Lower leg skin (tissue), 4 donors: ENCODE measurements at places on chromosomes 4 and X. TPM values are rescaled to one million over a fixed set of nuclear protein-coding genes. Genes with fewer than 3 reads are reported as not detected.
A peak's percentile ranks its signal among the peaks of the same experiment; 100 is the strongest.

DNA sequence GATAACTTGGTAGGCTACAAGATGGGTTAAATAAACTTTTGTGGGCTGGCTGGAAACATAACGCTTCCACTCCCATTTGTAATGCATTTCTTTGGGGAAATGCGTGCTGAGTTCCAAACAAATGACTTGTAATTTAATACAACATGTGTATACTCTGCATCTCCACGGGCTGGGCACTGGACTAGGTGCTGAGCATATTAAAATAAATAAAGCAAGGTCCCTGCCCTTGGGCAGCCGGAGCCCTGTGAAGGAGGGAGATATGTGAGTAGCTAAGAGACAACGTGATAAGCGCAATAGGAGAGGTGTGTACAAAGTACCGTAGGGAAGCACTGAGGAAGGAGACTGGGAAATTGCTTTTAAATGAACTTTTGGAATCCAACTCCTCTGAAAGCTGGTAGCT is 147.2 kb upstream of the RBPJ start:
- no peak for DNase-seq

DNA sequence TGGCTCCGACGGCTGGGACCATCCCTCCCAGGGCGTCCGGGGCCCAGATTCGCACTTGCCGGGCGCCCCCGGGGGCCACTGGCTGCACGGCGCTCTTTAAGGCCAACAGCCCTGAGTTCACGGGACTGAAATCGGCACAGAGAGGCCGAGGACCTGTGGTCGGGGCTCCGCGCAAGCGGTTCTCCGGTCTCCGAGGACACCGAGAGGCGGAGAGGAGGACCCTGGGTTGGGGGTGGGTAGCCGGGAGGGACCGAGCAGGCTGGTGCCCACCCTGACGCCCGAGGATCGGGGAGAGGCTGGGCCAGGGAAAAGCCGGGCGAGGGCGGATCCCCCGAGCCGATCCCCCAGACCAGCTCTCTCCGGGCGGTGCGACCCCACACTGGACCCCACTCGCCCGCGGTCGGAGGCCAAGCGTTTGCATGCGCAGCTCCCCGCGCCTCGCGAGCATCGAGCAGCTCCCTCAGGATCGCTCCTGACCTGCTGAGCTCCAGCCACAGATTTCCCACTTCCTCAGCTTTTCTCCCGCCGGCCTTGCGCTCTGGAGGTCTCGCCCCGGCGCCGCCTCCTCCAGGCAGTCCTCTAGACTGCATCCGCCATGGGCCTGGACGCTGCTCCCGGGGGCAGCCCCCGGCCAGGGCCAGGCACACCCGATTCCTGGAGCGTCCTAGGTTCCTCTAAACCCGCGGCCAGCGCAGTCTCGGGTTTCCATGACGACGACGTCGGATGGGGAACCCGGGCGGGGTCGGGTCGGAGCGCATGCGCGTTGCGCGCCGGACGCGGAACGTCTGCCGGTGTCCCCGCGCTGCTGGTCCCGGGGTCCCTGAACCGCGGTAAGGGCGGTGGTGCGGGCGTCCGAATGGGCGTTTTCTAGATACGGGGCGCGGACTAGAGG is 17.6 kb upstream of the NAT8L start:
- peak; percentile 49 for DNase-seq

- no peak for DNase-seq
These were observed 437.3 kb upstream of the NDST3 start for GRCh38 chr4:117596917-117597480.

DNA sequence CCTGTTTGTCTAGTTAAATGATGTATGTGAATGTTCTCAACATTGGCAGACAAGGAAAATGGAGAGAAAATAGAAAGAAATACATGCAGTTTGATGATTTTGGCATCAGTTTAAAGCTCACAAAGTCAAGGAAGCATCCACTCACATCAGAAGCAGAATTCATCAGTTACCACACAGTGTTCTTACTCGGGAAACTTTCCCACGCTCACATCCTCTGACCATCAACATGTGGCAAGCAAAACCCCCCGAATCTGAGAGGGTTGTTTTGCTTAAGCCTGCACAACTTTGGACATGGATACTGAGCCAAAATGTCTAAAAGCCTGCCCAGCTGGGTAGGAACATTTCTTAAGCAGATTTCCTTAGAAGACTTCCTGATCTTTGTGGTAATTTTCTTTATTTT is 407.6 kb downstream of the ANKRD50 start:
- DNase-seq = no peak

DNA sequence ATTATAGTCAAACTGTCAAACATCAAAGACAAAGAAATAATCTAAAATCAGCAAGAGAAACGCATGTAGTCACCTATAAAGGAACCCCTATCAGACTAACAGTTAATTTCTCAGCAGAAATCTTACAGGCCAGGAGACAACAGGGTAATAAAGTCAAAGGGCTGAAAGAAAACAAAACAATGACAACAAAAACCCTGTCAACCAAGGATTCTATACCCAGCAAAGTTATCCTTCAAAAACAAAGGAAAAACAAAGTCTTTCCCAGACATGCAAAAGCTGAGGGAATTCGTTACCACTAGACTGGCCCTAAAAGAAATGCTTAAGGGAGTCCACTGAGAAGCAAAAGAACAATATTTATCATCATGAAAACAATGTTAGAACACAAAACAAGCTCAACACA is 22.1 kb downstream of the TMEM154 start:
- DNase-seq = no peak

DNA sequence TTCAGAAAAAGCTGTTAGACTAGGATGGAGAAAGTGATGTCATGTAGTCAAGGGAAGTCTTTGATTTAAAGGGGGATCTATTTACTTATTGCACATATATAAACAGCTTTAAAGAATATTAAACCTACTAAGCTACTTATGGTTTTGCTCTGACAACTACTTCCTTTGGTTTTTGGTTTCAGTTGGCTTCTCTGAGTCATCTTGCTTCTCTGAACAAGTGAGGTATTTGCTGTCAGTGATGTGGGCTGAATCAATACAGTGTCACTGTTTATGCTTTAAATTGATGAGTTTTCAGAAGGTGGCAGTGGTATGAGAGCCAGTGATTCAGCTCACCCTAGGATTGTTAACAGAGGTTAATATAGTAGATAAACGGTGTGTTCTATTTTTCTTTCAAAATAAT is 75.1 kb downstream of the CEP44 start:
- no peak for DNase-seq

GRCh38 chrX:117840645-117841044 is 276.0 kb downstream of the KLHL13 start:
- DNase-seq = no peak

GRCh38 chr4:1091561-1091995 is 21.8 kb downstream of the RNF212 start:
- peak; percentile 76 for DNase-seq

DNA sequence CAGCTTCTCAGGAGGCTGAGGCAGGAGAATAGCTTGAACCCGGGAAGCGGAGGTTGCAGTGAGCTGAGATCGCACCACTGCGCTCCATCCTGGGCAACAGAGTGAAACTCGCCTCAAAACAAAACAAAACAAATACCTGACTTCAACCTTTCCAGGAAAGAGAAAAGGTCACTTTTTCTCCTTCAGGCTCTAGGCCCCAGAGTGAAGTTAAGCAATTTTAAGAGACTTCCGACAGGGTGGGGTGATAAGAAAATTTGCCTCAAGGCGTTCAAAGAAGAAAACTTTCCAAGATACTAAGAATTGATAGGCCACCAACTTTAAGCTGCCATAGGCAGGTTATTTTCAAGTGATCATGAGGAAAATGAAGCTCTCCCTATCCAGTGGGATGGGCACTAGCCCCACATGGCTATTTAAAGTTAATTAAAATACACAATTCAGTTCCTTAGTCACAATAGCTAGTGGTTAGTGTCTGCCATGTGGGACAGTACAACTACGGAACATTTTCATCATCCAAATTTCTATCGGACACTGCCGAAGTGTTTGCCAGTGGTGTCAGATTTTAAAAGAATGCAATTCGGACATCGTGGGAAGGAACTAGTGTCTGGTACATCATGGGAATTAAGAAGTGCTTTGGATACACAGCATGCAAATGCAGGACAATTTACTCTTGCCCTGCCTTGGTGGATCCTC is 33.0 kb downstream of the SMS start:
- no peak for DNase-seq

GRCh38 chr4:126757219-126757618 is 875.5 kb upstream of the INTU start:
- no peak for DNase-seq

GRCh38 chr4:99652596-99653436 is 4.8 kb downstream of the C4orf54 start:
- no peak for DNase-seq

DNA sequence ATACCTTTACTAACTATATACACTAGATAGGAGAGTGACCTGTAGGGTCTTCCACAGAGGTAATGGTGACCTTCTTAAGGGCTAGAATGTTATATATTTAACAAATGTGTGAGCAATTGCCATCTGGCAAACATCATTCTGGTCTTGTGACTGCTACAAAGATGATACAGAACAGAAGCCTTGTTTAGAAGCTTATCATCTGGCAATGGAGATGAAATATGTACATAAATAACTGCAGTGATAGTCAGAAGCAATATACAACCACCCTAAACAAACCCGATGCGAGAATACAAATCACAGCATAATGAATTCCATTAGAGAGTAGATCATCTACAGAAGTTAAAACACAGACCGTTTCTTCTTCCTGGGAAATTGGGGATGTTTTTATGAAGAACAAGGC is 952.7 kb upstream of the SLIT2 start:
- DNase-seq = no peak

GRCh38 chr4:31104577-31104976 is 384.4 kb downstream of the PCDH7 start:
- DNase-seq = no peak

DNA sequence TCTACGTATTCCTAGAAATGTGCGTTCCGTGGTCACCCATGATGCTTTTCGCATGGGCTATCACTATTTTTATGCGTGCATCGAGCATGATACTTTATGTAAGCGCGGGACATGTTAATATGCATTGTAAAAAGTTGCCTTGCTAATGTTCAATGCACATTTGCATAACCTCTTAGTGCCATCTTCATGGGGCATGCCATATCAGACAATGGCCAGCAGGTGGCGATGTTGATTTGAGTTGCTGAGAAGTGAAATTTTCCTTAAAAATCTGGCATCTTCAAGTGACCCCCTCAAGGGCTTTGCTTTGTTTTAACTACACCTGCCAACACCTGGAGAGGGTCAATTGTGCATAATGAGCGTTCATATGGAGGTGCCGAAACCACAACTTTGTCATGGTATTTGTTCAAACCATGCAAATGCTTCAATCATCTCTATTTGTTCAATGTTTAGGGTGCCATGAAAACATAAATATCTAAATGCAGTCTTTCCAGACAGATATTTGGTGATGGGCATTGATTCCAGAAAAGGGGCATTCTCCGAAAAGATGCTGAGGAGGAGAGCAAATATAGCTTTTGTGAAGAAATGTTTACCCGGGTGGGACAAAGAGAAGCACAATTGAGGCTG is 833.9 kb upstream of the PRKX start:
- no peak for DNase-seq

GRCh38 chrX:105116486-105116885 is 104.0 kb downstream of the TEX13A start:
- no peak for DNase-seq

DNA sequence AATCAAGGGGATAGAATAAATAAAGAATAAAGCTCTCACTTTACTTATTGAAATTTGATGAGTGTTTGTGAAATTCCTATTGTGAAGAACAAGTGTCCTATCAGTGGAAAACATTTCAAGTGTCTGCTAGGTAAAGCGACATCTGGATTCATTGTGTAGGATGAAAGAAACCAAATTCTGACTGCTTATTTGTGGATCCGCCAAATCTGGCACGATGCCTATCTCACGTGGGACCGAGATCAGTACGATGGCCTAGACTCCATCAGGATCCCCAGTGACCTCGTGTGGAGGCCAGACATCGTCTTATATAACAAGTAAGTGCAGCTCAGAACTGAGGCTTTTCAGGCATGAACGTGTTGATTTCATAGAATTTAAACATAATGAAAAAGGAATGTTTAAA is 1.9 kb downstream of the CHRNA9 start:
- DNase-seq = no peak

GRCh38 chr4:2817701-2818350 is 24.9 kb downstream of the SH3BP2 start:
- DNase-seq = no peak

DNA sequence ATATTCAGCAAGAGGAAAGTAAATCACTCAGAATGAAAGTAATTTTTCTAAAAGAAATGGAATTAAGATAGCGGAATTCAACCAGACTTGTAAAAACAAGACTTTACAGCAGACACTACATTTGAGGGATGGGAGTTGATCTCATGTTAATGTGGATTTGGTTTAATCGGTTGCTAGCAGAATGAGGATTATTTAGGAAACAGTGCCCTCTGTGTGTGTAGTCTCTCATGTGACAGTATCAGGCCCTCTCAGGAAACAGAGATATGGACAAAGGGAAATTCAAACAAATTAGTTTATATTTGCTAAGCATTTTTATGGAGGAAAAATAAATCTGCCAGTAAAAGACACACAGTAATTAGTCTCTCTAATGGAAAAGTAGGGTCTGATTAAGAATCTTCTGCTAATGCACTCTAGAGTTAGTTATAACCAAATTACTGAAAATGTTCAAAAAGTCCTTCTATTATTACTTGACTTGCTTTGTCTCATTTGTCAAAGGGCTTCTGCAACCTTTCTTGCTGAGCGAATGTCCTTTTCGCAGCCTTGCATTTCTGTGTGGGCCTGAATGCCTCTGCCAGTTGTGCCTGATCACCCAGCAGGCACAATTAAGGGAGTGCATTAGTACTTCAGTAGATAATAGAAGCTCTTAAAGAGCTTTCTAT is 1282.3 kb upstream of the TENM3 start:
- no peak for DNase-seq

JAKMIP1 gene
- not detected for total RNA-seq

LGI2 gene
- 0.17 TPM for total RNA-seq

TLL1 gene
- 10.5 TPM for total RNA-seq

FAM47A gene
- total RNA-seq = not detected

CHST7 gene
- 11.5 TPM for total RNA-seq

CCDC110 gene
- total RNA-seq = 0.61 TPM

PLCXD1 gene
- total RNA-seq = 77.9 TPM

PDE5A gene
- total RNA-seq = 5.7 TPM

CCNI gene
- total RNA-seq = 208 TPM

CDKL2 gene
- 1.4 TPM for total RNA-seq

GSX2 gene
- 2.8 TPM for total RNA-seq

TMPRSS11D gene
- total RNA-seq = not detected

TRIML2 gene
- not detected for total RNA-seq
